ENCODE measurements at places on chromosomes 1 and 21.
A peak's percentile ranks its signal among the peaks of the same experiment; 100 is the strongest.

- DNase-seq, result no peak
Observed at GRCh38 chr1:43531107-43531905, 623 bp downstream of the PTPRF start.

GRCh38 chr1:208108213-208108608 is 136.0 kb downstream of the PLXNA2 start:
- DNase-seq, result no peak

GRCh38 chr1:180003026-180003695 is 48.6 kb downstream of the CEP350 start:
- DNase-seq, result no peak

DNA sequence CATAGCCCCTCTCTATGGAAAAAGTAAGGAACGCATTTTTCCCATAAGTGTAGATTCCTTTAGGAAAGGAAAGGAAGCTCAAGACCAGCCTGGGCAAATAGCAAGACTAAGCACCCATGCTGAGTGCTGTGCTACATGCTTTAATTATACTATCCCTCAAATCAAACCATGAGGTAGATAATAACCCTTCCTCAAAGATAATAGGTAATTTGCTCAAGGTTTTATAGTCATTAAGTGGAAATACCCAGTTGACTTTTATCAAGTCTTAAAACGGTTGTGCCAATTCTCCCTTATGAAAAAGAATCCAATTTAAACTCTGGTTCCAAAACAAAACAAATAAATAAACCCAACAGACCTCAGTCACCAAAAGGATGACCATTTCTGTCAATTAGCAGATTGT is 3.4 kb downstream of the KIAA0319L start:
- no peak for DNase-seq

DNA sequence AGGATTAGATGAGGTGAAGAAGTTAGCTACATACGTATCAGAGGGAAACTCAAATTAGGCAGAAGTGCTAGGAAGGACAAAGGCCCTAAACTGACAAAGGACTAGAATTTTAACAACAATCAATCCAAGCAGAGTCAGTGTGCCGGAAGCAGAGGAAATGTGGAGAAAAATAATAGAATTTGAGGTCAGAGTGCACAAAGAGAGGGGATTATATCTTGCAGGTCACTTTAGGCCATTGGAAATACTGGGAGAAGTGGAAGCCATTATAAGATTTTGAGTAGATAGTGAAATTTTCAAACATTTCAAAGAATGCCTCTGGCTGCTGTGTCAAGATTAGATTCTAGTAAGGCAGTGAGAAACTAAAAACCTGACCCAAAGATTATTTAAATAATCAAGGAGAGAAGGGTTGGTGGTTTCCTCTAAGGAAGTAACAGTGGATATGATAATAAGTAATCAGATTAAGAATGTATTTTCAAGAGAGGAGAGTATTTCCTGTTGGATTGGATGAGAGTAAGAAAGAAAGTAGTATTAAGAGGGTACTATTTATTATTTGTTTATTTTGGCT is 889.2 kb upstream of the NCAM2 start:
- no peak for DNase-seq

GRCh38 chr1:162070094-162070748 is 730 bp downstream of the NOS1AP start:
- DNase-seq, result no peak

GRCh38 chr1:76314730-76315129 is 240.2 kb downstream of the ST6GALNAC3 start:
- no peak for DNase-seq

DNA sequence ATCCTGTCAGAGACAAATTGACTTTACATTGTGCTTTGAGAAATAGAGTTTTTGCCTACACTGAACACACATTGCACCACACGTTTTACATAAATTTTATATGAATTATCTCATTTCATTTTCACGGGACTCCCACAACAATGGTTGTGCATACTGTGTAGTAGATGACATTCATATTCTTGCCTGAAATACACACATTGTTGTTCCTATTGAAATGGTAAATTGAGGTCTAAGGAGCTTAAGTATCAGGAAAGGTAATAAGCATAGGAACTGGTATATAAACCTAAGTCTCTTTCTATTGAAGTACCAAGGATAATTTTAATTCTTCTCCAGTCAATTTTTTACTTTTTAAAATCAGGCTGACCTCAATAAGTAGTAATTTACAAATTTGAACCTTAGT is 473.7 kb upstream of the DEPDC1 start:
- no peak for DNase-seq

- DNase-seq, result no peak
Observed at GRCh38 chr1:51268634-51269033, 32.6 kb downstream of the RNF11 start.

- peak; percentile 82 for DNase-seq
Observed at GRCh38 chr1:212968368-212968863, 18.1 kb downstream of the VASH2 start.

GRCh38 chr1:182909578-182909977 is 43.4 kb downstream of the SHCBP1L start:
- DNase-seq, result no peak

GRCh38 chr1:63861052-63861691 is 87.4 kb downstream of the ROR1 start:
- no peak for DNase-seq

- DNase-seq, result no peak
Observed at GRCh38 chr1:19647643-19648042, 3.5 kb downstream of the NBL1 start.

GRCh38 chr1:90100566-90100965 is 105.7 kb downstream of the ZNF326 start:
- no peak for DNase-seq

GRCh38 chr1:30417701-30418046 is 305.7 kb downstream of the MATN1 start:
- no peak for DNase-seq

- DNase-seq, result no peak
Observed at GRCh38 chr1:15963968-15964648, 11.8 kb downstream of the ZBTB17 start.

DNA sequence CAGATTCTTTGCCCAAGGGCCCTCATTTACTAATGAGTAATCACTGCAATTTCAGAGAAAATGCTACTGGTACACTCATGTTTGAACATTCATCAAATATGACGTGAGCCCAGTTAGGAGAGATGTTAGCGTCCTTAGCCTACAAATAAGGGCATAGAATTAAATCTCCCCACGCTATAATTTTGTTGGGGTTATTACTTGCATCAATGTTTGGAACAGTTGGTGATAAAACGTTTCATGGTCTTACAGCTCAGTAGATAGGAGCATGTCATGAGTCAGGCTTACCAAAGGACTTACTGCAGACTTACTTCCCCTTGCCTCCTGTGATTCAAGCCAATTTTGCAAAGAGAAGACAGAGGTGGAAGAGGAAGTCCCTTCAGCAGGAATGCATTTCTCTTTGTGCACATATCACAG is 304.0 kb downstream of the KIF26B start:
- DNase-seq, result no peak

GRCh38 chr1:194618101-194618500 is 1431.7 kb upstream of the B3GALT2 start:
- no peak for DNase-seq

GRCh38 chr1:227959325-227959860 is 11.7 kb upstream of the WNT9A start:
- no peak for DNase-seq

GRCh38 chr1:64363616-64364015 is 106.3 kb upstream of the CACHD1 start:
- no peak for DNase-seq

DNA sequence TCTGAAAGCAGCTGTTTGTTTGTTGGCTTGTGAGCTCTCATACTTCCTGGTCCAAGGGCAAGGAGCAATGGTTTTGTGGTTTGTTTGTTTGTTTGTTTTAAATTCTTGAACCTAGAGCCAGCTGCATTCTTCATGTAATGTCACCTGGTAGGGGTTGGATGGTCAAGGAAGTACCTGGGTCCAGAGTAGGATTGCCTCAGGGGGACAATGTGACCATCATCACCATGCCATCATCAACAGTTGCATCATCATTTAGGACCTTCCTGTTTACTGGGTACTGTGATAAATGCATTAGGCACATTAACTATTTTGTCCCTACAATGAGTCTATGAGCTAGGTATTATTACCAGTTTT is 14.7 kb upstream of the MYOG start:
- DNase-seq, result no peak

DNA sequence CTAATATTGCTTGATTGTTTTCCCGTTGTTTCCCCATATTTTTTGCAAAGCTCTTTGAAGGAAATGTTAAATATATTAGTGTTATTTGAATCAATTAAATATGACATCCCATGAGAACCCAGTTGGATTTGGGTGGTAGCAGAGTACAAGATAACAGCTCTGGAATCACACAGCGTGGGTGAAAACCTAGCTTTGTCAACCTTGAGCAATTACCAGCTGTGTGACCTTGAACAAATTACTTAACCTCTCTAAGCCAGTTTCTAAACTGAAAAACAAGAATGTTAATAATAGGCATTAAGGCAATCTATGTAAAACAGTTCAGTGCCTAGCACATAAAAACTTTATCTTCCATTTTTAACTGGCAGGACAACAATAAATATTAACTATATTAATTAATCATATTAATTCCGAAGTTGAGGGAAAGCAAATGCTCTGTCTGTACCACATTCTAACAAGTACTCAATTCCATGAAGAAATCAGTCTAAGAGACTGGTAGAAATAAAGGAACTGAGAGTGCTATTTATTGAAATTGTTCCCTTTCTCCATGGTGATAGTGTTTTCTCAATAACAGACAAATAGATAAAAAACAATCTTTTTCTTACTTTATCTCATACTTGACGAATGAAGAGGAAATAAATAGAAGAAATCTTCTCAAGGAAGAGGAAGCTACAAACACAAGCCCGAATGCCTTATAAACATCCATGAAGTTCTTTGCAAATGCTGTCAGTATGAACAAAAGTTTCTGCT is 27.0 kb downstream of the DNASE2B start:
- DNase-seq, result no peak

DNA sequence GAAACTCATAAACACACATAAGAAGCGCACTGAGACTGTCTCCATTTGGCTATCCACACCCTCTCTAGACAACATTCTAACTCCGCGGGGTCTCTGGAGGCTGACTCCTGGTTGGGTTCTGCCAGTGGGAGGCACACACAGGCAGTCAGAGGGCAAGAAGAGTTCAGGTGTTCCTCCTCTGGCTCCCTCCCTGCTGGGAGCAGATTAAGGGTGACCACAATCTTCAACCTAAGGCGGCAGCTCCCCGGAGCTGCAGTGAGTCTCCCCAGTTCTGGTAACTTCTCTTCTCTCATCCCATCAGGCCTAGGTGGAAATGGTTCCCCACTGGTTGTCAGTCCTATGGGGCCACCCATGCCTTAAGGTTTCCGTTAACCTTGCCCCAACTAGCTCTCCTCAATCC is 7.4 kb upstream of the TENT5C start:
- no peak for DNase-seq

DNA sequence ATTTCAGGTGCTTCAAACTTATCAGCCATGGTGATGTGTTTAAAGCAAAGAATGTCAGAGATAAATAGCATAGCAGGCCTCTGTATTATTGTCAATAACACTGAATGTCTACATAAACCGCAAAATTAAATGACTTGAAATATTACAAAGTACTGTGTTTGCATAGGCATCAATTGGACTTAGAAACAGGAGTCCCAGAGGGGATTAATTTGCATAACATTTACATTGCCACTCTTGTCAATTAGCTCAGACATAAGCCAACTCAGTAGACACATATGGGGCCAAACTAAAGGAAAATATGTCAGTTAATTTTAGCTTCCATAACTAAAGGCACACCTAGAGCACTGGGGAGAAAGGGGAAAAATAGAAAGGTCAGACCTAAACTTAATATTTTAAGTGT is 814.5 kb upstream of the NEGR1 start:
- no peak for DNase-seq

GRCh38 chr1:85307987-85308832 is 31.8 kb upstream of the BCL10 start:
- DNase-seq, result peak; percentile 41

DNA sequence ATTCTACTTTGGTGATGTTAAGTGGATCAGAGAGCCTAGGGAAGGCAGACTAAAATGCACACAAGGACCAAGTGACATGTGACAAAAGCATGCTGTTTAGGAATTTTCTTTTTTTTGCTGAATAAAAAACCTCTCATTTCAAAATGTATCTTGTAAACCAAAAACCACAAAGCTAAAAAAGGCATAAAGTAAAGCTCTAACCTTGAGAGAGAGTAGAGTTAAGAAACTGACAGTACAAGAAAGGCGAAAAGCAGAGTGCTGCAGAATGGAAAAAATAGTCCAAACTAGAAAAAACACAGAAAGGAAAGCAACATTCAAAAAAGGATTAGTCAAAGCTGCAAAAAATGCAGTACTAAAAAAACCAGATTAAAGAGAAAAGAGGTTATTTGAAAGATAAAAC is 76.5 kb downstream of the EPS15 start:
- no peak for DNase-seq

- DNase-seq, result no peak
Observed at GRCh38 chr1:21601278-21602048, 67.7 kb downstream of the RAP1GAP start.

DNA sequence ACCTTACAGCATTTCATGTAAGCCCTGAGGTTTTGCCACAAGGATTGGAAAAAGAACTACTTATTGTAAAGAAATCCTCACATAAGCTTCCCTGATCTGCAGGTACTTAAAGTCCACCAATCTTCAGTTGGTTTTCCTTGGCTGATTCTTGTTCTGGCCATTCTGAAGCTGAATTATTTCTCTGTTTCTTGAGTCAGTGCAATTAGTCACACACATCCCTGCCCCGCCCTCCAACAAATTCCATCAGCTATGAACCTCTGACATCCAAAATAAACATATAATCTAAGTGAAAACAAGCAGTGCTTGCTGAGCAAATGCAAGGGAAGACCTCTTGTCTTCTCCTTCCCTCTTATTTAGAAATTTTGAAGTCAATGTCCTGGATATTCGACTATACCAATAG is 8.2 kb upstream of the FNDC7 start:
- DNase-seq, result no peak

GRCh38 chr1:36994868-36995267 is 39.4 kb downstream of the GRIK3 start:
- no peak for DNase-seq

- no peak for DNase-seq
Observed at GRCh38 chr1:18283601-18284385, 176.2 kb downstream of the IGSF21 start.

GRCh38 chr1:57088653-57089052 is 122.8 kb upstream of the C8B start:
- no peak for DNase-seq

DNA sequence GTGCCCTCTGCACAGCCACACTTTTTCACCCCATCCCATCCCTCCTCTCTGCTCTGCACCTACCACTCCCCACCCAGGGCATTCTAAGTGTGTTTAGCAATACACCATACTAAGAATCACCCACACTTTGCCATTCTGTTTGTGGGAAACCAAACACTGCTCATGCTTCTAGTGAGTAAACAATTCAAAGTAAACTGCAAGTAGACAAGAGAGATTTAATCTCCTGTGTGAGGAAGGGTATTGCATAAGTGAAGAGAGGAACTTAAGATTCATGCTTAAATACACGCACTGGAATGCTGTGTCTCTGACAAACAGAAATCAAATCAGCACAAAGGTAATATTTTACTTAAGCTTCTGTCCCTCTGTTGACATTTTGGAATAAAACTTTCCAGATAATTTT is 4.8 kb upstream of the EDARADD start:
- DNase-seq, result no peak

GRCh38 chr1:28510970-28511440 is 5.2 kb downstream of the RCC1 start:
- peak; percentile 88 for DNase-seq

- DNase-seq, result no peak
Observed at GRCh38 chr1:75671708-75672107, 52.8 kb upstream of the ACADM start.

- DNase-seq, result no peak
Observed at GRCh38 chr21:27825035-27825434, 858.1 kb upstream of the ADAMTS5 start.

GRCh38 chr1:160149716-160150115 is 1.7 kb upstream of the ATP1A4 start:
- no peak for DNase-seq
